Chondrocyte (in vitro differentiated cells): ENCODE measurements at places on chromosomes 4 and X. TPM values are rescaled to one million over a fixed set of nuclear protein-coding genes. Genes with fewer than 3 reads are reported as not detected.

Gene PAGE2B
- total RNA-seq = not detected in 3 replicates

GRCh38 chr4:76550966-76551780, 116.1 kb downstream of the SHROOM3 start:
- no peak for DNase-seq
- no peaks in the 10 kb centered on the region for H3K27me3 ChIP-seq
- H3K36me3 ChIP-seq = no peaks in the 10 kb centered on the region

DNA sequence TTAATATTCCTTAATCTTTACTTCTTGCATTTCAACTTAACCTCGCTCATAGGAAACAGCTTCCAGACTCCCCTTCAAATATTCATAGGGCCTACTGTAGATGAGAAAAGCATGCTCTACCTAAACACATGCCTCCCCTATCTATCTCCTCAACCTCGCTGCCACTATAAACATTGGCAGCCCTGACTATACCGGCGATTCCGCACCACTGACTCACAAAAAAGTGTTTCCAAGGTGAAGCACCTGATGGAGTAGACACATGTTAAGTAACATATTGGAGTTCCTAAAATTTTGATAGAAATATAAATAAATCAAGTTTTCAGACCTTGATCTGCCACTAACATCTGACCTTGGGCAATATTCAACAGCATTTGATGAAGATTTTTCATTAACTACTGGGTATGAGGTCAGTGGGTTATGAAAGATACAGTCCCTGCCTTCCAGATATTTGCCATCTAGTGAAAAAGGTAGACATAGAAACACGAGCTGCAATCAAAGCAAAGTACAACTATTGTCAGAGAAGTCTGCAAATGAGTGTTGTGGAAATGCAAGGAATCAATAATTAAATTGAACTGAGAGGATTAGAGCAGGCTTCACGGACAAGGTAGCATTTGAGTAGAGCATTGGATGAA, 184.2 kb downstream of the MAML3 start:
- peaks cover 6% of the 10 kb centered on the region for H3K4me1 ChIP-seq
- no peak for DNase-seq
- no peak overlapping the region for H3K27ac ChIP-seq

DNA sequence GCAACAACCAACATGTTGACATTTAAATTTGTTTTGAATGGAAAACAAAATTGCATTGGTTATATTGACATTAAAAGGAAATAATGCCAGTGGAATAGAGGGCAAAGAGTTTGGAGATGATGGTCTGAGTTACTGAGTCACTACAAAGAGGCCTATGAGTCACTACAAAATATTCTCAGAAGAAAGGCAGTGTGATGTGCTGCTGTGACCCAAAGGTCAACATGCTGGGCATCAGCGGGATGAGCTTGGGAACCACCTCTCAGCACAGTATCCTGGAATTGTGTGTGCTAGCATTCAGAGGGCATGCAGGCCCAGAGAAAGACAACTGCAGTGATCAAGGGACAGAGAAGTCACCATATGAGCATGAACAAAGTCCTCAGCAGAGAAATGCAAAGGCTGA, 2.8 kb downstream of the CMC4 start:
- no peaks in the 10 kb centered on the region for H3K27me3 ChIP-seq
- no peak for DNase-seq
- no peak overlapping the region for H3K4me3 ChIP-seq
- H3K27ac ChIP-seq = peak overlapping the region; percentile 33
- no peaks in the 10 kb centered on the region for H3K36me3 ChIP-seq

DNA sequence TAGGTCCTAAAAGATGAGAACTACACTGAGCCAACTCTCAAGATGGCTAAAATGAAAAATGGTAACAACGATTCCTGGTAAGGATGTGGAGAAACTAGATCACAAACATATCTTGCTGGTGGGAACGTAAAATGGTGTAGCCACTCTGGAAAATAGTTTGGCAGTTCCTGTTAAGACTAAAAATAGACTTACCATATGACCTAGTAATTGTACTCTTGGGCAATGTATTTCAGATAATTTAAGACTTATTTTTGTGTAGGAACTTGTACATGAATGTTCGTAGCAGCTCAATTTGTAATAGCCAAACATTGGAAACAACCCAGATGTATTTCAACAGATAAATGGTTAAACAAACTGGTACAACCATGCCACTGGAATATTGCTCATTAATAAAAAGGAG, 106.2 kb downstream of the HDAC8 start:
- no peak overlapping the region for H3K4me3 ChIP-seq
- H3K4me1 ChIP-seq = no peaks in the 10 kb centered on the region
- no peak for DNase-seq
- no peaks in the 10 kb centered on the region for H3K36me3 ChIP-seq
- H3K27me3 ChIP-seq = no peaks in the 10 kb centered on the region
- H3K27ac ChIP-seq = no peak overlapping the region
